ENCODE measurements at places on chromosomes 7 and 10.

- DNase-seq, result no peak
Measured at GRCh38 chr10:69614130-69614529, 15.9 kb upstream of the FAM241B start.

GRCh38 chr10:72690071-72690755 lies 1.7 kb upstream of the MCU start:
- no peak for DNase-seq

- DNase-seq, result no peak
Measured at GRCh38 chr7:150370612-150371071, 2.0 kb downstream of the REPIN1 start.

DNA sequence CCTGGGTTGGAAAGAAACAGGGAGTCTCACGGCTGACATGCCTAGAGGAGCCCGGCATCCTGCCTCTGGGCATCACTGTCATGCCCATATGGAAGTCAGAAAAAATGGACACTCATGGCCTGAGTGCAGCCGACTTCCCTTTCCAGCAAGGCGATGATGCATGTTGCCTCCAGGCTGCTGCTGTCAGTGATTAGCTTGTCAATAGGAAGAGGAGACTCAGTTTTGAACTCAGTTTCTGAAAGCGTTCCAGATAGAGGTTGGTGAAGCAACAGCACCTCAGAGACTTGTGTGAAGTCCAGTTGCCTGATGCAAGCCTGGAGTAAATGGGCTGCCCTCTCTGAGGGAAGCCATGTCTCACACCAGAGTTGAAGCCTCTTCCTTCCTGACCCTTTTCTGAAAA lies 148.4 kb downstream of the TPST1 start:
- no peak for DNase-seq

DNA sequence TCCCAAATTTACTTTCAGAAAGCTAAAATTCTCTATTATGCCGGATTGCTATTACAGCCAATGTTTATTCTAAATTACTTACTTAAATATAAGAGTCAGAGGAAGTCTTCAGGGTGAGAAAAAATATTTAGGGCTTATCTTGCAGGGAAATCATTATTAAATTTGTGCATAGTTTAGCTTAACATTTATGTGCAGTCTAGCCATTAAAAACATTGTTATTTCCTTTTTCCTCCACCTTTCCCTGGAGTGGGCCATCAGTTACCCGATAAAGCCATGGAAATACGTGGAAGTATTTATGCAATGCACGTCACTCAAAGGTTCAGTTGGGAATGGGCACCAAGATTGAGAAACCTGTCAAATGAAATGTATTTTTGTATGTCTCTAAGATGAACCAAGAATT lies 9.5 kb upstream of the TAS2R60 start:
- no peak for DNase-seq
